ENCODE measurements at places on chromosomes 5 and 9.

GRCh38 chr9:35335164-35335563 is 154.7 kb upstream of the RUSC2 start:
- no peak for DNase-seq

GRCh38 chr9:106596984-106597383 is 266.0 kb upstream of the ZNF462 start:
- DNase-seq = no peak

DNA sequence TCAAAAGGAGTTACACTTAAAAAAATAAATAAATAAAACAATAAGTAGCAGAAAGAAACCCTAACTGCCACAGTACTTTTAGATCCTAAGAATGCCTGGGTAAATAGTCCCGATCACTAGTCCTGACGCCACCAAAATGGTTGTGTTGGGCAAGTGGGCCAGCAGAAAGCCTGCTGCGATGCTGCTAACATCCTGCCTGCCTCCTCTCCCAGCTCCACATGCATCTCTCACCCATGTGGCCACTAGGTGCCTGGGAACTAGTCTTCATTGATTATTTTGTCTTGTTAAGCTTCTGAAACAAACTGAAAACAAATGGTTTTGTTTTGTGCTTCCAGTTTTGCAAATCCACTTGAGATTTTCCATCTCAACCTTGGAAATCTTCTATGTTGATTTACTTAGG is 54.4 kb upstream of the TRAF1 start:
- no peak for DNase-seq

- peak; percentile 29 for DNase-seq
These were observed 76.7 kb downstream of the GRAMD2B start for GRCh38 chr5:126499853-126500342.

DNA sequence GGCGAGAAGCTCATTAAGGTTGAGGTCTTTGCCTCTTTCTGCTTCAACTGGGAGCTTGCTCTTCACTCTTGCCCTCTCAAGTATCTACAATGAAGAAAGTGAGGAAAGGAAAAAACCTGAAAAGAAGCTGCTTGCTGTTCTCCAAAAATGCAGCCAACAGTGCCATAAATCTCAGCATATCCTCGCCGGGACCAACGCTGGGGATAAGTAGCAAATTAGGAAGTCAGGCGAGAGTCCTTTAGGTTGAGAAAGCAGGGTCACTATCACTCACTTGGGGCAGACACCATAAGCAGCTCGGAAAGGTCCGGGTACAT is 399 bp downstream of the NUP155 start:
- DNase-seq = no peak

GRCh38 chr5:133108481-133108921 is 56.7 kb downstream of the HSPA4 start:
- DNase-seq = peak; percentile 91

DNA sequence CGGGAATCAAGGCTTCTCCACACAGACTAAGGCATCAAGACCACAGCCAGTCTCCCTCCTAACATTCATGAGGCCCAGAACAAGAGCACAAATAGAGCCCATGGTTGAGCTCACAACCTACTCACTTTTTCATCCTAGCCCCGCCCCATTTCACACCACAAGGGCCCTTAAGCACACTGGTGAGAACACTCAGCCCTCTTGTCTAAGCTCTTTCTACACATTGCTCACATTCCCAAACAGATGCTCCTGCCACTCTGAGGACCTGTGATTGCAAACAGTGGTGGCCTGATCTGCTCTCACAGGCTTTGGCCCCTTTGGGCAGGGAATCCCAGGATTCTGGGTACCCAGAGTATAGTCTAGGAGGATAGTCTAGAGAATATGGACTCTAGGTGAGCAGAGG is 54.0 kb downstream of the FEM1C start:
- no peak for DNase-seq

GRCh38 chr9:128383007-128383753 is 12.0 kb downstream of the URM1 start:
- DNase-seq = no peak

GRCh38 chr9:17005056-17005823 is 129.6 kb upstream of the CNTLN start:
- no peak for DNase-seq

DNA sequence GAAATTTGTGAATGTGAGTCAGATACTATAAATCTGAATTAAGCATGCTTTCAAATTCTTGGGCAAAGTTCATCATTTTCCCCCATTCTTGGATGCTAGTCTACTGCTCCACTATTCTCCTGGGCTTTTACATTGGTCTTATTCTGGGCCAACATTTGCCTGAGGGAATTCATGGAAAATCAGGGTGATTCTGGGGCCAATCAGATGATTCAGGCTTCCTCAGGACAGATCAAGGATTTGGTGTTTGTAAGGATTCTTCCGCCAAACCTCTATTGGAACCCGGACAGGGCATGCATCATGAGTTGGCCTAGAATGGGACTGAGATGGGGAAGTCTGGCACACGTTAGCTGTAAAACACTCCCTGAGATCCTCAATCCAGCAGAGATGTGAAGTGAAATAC is 113.8 kb downstream of the MEF2C start:
- no peak for DNase-seq

GRCh38 chr5:69238760-69239251 is 4.1 kb downstream of the CDK7 start:
- DNase-seq = no peak

All from MV-4-11 (cell line).